ENCODE measurements at places on chromosomes 2 and 18.
A peak's percentile ranks its signal among the peaks of the same experiment; 100 is the strongest.

DNA sequence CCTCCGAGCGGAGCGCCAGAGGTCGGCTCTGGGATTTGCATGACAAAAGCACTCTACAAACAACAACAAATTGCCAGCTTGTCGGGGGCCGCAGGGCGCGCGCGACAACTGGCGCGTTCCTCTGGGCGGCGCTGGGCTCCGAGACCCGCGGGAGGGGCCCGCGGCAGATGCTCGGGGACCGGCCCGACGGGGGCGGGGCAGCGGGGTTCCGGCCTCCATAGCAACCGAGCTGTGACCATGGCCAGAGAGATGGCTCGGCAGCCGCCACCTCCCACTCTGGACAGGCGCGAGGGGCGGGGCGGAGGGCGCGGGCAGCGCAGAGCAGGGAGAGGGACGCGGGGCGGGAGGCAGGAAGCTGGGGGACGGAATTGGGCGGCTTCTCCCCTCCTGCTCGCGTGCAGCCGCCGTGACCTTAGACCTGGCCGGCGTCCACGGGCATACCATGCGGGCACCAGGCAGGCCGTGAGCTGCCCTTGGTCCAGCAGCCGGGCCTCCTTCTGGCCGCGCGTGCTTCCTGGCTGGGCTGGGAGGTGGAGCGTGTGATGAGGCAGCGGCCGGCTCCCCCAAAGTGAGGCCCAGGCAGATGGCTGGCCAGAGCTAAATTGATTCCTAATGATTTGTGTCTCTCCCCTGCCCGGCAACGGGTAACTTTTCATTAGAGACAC is 171.5 kb downstream of the CELF4 start:
- DNase-seq = peak; percentile 30

DNA sequence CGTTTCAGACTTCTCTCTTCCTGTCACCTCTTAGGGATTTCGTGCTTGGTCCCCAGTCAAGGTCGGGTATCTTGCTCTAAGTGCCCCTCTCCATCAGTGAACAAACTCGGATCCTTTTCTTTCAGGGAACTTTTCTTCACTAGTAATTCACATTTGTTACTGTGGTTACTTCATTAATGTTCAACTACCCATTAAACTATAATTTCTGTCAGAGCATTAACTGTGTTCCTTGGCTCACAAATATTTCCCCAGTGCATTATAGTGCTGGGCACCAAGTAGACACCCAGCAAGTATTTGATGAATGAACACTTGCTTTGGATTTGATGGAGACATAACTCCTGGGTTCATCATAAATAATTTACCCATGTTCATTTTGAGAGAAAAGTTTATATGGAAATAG is 209.7 kb upstream of the KCNJ3 start:
- no peak for DNase-seq

- DNase-seq = peak; percentile 91
These were observed 103.4 kb upstream of the MSH2 start for GRCh38 chr2:47299555-47299954.

GRCh38 chr2:233976690-233977294 is 59.6 kb downstream of the TRPM8 start:
- peak; percentile 88 for DNase-seq

DNA sequence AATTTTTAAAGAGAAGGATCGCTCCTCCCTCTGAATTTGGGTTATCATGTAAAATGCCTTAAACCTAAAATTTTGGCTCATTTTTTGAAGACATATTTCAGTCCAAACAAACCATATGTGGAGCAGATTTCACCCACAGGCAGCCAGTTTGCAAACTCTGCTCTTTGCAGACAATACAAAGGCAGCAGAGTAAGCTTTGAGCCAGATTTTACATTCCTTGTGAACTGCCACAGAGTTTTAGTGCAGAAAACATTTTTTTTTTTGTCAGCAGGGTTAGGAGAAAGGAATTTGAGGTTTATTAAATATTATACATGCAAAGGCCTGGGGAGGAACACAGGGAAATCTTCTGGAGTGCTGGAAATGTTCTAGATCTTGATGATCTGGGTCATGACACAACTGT is 171.9 kb upstream of the FN1 start:
- DNase-seq = peak; percentile 84

GRCh38 chr18:58337686-58338085 is 291.2 kb downstream of the ALPK2 start:
- no peak for DNase-seq

GRCh38 chr2:191176305-191176704 is 25.5 kb upstream of the STAT4 start:
- no peak for DNase-seq

DNA sequence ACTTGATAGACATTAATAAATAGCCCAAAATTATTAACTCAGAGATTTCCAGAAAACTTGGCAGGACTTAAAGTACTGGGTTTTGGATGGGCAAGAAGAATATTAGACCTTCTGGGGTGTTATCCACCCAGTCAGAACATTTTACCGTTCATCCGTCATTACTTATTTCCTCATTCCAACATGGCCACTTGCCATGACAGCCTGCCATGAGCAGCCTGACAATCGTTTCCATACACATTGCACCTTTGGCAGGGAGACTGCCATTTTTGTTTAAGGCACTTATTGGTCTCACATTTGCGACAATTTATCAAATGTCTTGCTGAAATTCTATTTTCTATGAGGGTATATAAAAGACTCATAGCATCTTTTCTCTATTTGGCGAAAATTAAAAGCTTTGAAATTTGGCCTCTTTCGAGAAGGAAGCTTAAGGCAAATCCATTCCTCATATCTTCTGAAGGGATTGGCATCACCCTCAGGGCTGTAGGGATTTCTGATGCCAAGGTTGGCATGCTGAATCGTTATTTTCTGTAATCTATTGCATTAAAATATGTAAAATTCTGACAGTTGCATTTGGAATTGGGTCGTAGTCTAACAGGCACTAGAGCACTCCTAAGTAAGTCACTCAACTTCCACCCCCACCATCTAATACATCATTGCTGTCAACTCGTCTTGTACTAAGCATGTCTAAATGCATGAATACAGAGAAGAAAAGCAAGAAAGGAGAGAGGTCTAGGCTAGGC is 406.3 kb upstream of the PIK3C3 start:
- no peak for DNase-seq

DNA sequence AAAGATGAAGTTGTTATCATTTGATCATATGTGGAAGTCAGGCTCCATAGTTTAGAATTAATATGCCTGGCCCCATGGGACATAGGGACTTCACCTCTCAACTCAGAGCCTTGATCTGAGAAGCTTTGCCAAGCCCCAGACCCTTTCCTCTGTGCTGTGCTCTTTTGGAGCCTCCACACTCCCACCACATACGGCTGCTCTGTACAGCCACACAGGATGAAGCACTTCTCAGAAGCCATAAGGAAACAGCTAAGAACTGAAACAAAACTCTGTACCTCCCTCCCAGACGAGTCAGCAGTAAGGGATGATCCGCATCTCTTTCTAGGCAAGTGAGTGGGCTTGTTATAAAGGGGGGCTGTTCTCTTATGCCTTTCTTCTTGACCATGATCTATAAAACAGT is 66.5 kb downstream of the CAB39 start:
- DNase-seq = no peak

GRCh38 chr2:1620081-1620480 is 124.2 kb downstream of the PXDN start:
- no peak for DNase-seq

DNA sequence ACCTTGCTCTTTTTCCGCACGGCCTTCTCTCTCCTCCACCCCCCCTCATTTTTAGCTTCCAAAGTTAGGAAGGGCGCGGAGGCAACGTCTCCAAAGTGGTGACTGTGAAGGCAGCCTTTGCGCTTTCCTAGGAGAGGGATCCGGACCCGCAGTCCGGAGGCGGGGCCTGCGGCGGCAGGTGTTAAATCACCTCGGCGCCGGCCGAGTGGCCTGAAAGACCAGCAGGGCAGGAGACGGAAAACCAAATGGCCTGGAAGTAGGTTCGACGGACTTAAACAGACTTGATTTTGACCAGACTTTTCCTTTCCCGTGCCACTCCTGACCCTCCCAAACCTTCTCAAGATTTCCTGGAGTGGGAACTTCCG is 615 bp downstream of the GORASP2 start:
- DNase-seq = peak; percentile 43

DNA sequence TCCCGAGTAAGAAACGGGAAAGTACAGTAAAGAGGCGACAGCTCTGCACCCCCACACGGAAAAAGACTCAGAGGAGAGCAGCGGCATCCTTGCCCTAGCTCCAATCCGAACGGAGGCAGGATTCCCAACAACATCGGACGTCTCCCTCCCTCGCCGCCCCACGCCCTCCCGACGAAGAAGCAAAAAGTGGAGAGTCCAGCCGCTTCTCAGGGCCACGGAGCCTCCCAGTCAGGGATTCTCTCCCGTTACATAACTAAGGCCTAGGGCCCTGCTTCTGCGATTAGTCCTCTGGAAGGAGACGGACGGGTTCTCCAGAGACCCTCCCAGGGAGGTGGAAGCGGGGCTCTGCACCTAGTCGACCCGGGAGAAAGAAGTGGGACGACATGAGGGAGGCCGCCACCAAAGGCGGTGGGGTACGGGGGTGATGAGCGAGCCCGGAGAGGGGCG is 587 bp downstream of the SUMO1 start:
- DNase-seq = peak; percentile 57

- no peak for DNase-seq
These were observed 55.9 kb downstream of the HS1BP3 start for GRCh38 chr2:20594957-20595356.

- DNase-seq = no peak
These were observed 448.5 kb downstream of the LPIN1 start for GRCh38 chr2:12194968-12195367.

GRCh38 chr2:6999211-6999877 is 82.1 kb downstream of the RNF144A start:
- DNase-seq = no peak

GRCh38 chr18:5296706-5297320 is 1.3 kb upstream of the ZBTB14 start:
- DNase-seq = peak; percentile 91

GRCh38 chr2:165068487-165068757 is 113.1 kb upstream of the SLC38A11 start:
- no peak for DNase-seq

DNA sequence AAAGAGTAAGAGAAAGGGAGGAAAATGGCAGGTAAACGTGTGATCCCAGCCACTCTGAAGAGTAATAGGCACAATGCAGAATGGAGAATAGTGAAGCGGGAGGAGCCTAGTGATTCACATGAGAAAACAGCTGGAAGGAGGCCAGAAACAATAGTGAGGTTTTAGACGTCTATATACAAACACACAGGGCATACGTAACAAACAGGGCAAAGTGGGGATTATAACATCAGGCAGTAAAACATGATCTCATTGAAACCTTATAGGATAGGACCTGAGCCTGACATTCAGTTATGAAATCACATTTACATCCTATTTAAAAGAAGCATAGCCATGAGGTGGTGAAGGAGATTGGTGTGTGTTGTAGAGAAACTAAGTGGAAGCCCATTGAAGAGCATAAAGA is 33.0 kb upstream of the GATA6 start:
- DNase-seq = peak; percentile 84

DNA sequence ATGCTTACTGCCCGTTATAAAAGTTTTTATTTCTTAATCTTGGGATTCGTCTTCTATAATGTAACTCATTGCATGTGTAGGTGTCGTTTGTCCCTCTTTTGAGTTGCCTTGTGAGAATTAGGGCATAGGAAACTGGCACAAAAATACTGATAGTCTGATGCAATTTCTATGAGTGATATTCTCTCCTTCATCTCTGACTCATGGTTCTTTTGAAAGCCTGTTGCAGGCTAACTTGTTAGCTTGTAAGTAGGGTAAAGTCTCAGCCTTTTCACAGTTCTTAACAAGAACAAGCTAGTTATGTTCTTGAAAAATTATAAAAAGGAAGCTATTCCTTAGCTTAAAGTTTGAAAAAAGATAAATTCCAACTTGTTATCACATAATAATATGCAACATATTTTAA is 1085.4 kb upstream of the NRXN1 start:
- peak; percentile 75 for DNase-seq

GRCh38 chr2:240518981-240519380 is 38.8 kb downstream of the ANKMY1 start:
- no peak for DNase-seq

DNA sequence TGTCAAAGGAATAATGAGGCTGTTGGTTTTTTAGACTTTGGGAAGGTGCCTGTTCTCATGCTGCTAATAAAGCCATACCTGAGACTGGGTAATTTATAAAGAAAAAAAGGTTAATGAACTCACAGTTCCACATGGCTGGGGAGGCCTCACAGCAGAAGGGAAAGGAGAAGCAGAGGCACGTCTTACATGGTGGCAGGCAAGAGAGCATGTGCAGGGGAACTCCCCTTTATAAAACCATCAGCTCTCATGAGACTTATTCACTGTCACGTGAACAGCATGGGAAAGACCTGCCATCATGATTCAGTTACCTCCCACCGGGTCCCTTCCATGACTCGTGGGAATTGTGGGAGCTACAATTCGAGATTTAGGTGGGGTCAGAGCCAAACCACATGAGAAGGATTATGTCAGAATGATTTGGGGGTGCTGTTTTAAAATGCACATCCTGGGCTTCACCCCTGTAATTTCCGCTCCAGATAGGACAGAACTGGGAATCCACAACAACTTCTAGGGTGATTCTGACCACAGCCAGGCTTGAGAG is 37.8 kb downstream of the TCF7L1 start:
- no peak for DNase-seq

DNA sequence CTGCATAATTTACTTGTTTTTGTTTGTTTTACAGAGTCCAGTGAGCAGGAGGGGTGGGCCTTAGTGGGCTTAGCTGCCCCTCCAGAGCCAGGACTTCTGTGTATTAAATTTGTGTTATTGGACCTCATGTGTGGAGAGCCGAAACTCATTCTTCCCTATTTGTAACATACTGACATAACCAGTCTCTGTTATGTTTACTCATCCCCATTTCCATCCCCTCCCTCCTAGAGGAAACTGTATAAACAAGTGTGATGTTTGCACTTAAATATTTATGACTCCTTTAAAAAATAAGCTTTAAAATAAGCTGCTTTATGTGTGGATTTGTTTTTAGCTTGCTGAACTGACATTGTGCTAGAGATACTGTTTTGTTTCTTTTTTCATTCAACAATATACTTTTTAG is 13.8 kb downstream of the ZNF512 start:
- no peak for DNase-seq

GRCh38 chr2:216989340-216990129 is 129.7 kb upstream of the TNP1 start:
- DNase-seq = peak; percentile 69

- DNase-seq = no peak
These were observed 19.2 kb downstream of the PMAIP1 start for GRCh38 chr18:59918997-59919396.

GRCh38 chr2:121721926-121722325 is 14.7 kb downstream of the NIFK start:
- DNase-seq = peak; percentile 85

DNA sequence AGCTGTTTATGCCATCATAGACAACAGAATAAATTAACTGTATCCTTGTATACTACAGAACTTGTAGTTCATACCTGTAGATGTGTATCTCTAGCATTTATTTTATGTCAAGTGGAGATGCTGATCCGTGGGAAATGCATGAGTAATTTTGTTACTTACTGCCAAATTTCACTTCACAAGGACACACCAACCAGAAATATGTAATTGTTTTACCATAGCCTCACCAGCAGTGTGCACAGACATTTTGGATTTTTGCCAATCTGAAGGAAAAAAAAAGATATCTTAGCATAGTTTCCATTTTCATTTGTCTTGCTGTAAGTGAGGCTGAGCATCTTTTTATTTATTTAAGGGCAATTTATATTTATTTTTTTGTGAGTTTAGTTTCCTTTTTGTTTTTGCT is 265.1 kb upstream of the OSR1 start:
- DNase-seq = peak; percentile 93

GRCh38 chr18:6875749-6876148 is 146.2 kb downstream of the ARHGAP28 start:
- no peak for DNase-seq

Data from choroid plexus epithelial cell (primary cell).